WTC11 (cell line): ENCODE measurements at places on chromosomes 7 and 10. TPM values are rescaled to one million over a fixed set of nuclear protein-coding genes. Genes with fewer than 3 reads are reported as not detected.

DNA sequence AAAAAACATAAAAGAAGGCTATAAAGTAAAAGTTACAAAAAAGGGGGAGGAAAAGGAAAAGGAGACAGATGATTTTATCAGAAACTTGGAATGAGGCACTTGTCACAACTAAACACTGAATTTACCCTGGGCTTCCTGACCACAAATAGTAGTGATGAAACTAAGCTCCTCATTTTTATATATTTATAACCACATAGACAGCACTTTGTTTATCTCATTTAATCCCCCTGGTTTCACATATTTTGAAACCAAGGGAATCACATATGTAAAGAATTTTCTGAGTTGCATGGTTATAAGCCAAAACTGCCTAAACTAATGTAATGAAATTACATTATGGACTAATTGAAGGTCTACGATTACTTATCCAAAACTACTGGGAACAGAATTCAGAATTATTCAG, 39.6 kb upstream of the MET start:
- DNase-seq = no peak

- no peak for DNase-seq
These were observed 134.4 kb upstream of the FAM3C start for GRCh38 chr7:121530227-121531174.

Gene CCL26
- total RNA-seq = 9.8 to 19.5 TPM (median 18.5 TPM) in 3 replicates

Gene PON1
- 0.25 to 0.26 TPM in 2 of 3 replicates, not detected in the other for total RNA-seq

GRCh38 chr7:73436031-73436929, 2.7 kb downstream of the FZD9 start:
- DNase-seq = no peak
